ENCODE measurements at places on chromosomes 16 and 17. TPM values are rescaled to one million over a fixed set of nuclear protein-coding genes. Genes with fewer than 3 reads are reported as not detected.

DNA sequence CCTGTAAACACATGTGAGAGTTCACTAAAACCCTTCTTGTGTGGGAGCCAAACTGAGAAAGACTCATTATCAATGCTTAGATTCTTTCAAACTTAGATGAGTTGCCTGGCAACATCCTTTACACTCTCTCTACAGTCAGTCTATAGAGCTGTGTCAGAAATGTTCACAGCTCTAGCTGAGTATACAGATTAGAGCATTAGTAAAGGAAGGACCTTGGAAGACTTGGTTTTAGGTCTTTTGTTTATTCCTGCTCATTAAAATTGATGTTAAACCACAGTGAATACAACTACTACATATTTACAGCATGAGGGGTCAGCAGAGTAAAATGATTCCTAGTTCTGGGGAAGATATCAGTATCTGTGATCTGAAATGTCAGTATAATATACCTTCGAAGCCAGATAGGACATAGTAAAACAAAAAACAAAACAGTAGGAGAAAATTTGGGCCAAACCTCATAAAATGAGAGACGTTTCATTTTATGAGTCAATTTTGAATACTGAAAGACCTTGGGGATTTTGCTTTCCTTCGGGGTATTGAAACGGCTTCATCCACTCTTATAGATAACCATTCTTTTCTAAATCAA, 186.0 kb downstream of the TANC2 start:
- DNase-seq, result no peak

DNA sequence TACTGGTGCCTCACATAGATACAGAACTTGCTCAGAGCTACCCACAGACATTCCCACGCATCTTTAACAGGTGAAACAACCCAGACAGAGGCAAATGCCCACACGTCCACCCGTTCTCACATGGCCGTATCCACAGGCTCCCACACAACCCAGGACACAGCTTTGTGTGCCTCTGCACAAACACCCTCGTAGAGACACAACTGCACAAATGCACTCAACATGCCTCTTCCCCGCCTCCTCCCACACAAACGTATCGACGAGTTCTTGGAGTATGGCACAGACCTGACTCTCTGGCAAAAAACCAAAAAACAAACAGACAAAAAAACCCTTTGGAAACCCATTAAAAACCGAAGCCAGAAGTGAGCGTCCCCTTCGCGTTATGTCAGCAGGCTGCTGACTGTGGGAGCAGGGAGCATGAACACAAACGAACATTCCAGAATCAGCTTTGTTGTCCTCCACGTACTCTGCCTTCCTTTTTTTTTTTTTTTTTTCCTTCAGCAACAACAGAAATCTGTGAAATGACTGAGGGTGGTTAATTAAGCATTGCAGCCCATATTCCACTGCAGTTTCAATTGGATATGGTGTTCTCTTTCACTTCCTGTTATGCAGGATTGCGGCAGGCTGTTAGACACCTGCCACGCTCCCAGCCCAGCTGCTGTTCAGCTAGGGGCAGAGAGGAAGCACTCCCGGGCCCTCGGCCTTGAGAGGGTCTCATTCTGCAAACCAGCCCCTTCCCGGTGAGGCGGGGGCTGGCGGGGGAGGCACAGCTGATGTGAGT, 313.7 kb downstream of the MAF start:
- DNase-seq, result peak; percentile 85

DNA sequence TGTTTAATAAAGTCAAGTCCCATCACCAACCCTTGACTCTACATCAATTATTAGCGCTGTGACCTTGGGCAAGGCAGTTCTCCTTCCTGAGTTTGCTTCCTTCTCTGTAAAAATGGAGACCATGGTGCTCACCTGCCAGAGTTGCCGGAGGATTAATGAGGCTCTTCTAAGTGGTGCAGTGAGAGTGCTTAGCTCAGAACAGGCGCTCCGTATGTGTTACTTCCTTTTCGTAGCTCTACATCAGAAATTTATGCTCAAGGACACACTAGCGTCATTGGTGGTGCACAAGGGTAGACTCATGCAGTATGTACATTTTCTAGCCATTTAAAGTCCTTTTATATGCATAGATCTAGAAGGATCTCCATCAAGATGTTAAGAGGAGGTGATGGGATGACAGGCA, 17.4 kb upstream of the CMIP start:
- no peak for DNase-seq

GRCh38 chr16:74874123-74874522, 99.5 kb upstream of the FA2H start:
- no peak for DNase-seq

- no peak for DNase-seq
Measured at GRCh38 chr17:66448026-66448639, 145.7 kb downstream of the PRKCA start.

GRCh38 chr17:16301963-16302855, 51.1 kb downstream of the CENPV start:
- DNase-seq, result no peak

DNA sequence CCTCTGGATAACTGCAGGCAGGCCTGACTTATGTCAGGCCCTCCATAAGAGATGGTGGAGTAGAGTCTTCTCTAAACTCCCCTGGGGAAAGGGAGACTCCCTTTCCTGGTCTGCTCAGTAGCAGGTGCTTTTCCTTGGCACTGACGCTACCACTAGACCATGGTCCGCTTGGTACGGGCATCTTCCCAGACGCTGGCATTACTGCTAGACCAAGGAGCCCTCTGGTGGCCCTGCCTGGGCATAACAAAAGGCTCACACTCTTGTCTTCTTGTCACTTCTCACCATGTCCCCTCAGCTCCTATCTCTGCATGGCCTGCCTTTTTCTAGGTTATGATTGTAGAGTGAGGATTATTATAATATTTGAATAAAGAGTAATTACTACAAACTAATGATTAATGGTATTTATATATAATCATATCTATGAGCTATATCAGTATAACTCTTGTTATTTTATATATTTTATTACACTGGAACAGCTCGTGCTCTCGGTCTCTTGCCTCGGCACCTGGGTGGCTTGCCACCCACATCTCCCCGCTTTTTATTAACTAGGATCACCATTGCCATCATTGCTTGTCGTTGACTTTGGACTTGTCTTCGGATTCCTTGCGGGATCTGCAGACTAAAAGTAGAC, 59.8 kb upstream of the ARL4D start:
- peak; percentile 83 for DNase-seq

DNA sequence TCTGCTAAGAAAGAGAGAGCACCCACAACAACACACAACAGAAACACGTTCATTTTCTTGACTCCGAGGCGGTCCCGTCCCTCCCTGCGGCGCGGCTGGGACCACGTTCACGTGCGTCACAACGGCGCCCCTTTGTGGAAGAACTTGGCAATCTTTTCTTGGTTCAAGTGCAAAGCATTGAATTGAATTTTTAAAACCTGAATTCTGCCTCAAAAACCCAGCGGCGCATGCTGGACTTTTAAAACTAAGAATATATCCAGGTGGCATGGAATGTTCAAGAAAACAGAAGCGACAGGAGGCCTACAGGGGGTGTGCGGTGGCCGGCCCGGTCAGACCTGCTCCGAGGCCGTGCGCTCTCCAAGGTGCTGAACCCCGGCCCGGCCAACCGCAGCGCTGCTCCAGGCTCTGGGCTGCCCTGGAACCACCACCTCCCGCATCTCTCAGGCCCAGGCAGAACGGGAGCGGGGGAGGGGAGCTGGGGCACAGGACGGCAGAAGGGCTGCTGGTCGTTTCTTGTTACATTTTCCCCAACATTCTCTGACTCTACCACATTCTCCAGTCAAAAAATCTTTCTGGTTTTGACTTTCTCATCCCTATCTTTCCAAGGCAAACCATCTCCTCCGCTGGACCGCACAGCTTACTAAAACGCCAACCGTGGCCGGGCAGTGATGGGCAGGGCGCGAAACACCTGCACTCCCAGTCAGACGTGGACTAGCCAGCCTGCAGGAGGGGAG, 3.4 kb upstream of the HEXD start:
- peak; percentile 92 for DNase-seq

DNA sequence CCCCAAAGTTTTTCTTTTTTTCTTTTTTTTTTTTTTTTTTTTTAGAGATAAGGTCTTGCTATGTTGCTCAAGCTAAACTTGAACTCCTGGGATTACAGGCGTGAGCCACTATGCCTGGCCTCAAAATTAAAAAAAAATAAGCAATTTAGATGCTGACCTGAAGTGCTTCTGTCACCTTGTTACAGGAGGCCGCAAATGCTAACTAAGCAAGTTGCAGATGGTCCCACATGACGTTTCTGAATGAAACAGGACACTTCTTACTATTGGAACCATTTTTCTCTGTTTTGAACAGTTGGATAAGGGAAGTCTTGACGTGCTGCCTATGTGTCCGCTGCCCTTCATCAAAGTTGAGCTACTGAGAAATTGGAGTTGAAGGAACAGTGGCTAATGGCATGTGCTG, 8.8 kb downstream of the ANKRD40CL start:
- no peak for DNase-seq

DNA sequence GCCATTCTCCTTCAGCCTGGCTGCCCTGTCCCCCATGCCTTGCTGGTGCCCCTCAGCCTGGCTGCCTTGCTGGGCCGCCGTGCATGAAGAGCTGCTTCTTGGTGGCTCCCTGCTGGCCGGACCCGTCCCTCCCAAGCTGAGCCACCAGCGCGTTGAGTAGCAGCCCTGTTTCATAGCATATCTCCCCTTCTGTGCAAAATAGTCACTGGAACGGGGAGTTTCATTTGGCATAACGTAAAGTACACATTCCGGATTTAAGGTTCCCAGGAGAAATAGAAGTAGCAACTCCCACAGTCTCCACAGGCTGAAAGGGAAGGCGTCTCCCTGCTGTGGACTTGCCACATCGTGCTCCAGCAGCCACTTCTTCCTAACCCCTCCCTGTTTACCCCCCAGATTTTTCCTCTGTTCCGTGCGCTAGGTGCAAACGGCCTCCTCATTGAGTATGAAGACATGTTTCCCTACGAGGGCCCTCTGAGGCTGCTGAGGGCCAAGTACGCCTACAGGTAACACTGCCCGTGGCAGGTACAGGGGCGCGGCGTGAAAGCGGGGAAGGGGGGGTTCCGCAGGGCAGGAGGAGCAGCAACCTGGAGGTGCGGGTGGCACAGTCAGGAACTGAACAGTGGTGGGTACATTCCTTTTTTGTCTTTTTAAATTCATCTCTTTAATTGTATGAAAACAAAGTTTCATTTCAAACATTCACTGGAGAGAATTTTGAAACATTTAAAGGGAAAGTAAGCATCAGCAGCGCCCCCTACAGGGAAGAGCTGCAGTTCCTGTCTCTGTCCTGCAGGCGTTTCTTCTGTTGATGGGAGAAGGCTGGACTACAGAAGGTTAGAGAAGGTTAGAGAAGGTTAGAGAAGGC, 5.8 kb upstream of the OGFOD3 start:
- peak; percentile 54 for DNase-seq

GRCh38 chr16:79360267-79360666, 240.3 kb downstream of the MAF start:
- peak; percentile 32 for DNase-seq

GRCh38 chr16:30395155-30395991, at the start of gene ZNF48:
Gene ZNF48, plus strand, starts transcription at chr16:30395420. Its CDS starts 375 bp downstream, at chr16:30395795.
- peak; percentile 98 for DNase-seq

- DNase-seq, result no peak
Measured at GRCh38 chr16:10250137-10250828, 68.1 kb upstream of the GRIN2A start.

DNA sequence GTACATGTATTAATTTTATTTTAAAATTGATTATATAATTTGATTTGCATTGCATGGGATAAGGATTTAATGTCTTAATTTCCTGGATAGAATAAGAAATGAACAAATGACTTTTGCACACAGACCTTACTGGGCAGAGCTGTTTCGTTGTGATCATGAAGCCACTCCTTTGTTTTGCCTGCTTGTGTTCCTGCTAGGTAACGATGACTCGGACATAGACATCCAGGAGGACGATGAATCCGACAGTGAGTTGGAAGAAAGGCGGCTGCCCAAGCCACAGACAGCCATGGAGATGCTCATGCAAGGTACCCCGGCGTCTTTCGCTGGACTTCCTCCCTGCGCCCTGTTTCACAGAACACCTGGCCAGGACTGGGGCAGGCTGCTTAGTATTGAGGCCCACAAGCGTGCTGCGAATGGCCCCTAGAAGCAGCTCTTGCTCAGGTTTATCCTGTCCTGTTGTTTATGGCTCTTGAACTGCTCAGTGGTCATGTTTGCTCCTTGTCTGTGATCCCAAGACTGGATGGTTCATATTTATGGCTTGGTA, 29.6 kb downstream of the CLUAP1 start:
- no peak for DNase-seq

DNA sequence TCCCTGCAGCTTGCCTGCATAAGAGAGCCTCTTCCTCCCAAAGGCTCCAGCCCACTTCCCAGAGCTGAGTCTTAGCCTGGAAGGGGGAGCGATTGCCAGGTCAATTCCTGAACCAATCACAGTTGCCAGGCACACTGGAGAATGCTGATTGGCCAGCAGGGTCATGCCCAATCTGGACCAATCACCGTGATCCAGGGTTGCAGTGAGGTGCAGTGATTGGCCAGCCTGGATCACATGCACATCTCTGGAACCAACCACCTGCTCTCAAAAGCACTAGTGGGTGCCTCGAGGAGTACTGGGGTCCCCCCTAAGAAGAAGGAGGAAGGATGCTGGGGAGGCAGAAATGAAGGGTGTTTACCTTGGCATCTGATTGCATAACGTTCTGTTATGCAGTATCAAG, 18.4 kb downstream of the NAGPA start:
- no peak for DNase-seq

DNA sequence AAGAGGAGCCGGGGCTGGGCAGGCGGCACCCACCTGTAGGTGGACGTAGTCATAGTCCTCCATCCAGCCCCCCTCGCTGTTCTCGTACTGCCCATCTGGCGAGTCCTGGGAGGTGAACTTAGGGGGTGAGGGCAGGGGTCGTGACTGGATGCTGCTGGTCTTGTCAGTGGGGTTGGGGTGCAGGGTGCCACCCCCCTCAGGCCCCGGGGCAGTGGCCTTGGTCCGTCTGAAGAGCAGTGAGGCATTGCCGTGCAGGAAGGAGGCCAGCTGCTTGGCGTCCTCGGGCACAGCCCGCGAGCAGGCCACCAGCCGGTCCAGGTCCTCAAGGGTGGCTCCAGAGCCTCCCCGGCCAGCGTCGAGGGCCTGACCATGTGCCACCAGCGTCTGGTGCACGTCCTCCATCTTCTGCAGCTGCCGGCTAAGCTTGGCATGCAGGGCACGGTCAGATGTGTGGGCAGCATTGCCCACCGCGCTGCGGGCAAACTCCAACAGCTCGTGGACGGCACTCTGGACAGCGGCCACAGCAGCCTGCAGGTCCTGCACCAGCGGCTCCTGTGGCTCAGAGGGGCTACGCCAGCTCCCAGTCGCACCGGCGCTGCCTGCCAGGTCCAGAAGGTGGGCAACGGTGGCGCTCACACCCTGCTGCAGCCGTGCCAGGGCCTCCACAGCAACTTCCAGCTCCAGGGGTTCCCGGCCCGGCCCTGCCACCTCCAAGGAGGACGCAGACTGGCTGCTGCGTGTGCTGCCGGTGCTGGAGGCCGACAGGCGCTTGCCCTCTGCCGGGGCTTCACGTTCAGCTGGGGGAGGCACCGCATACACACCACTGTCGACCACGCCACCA, 16.3 kb downstream of the CTRB1 start:
- no peak for DNase-seq

NPIPB6 gene
- total RNA-seq, result 2.3 TPM

GPR179 gene
- total RNA-seq, result not detected

KRTAP2-3 gene
- total RNA-seq, result not detected
